Temporal lobe (tissue), 4 donors: ENCODE measurements at places on chromosomes 3 and 15. TPM values are rescaled to one million over a fixed set of nuclear protein-coding genes. Genes with fewer than 3 reads are reported as not detected.

Gene ARHGEF26
- total RNA-seq = 7.9 TPM

Gene GOLGA8F
- not detected for total RNA-seq

Gene SERINC4
- total RNA-seq = under 0.01 TPM

Gene CILP
- total RNA-seq = 0.25 TPM

Gene DAZL
- not detected for total RNA-seq

Gene FOXB1
- total RNA-seq = not detected

Gene PRTG
- total RNA-seq = 4.9 TPM

Gene TRIM42
- total RNA-seq = not detected

Gene WNT5A
- total RNA-seq = 8.1 TPM

Gene TMEM207
- not detected for total RNA-seq

Gene GOLGA8K
- total RNA-seq = 0.25 TPM

Gene PROK2
- total RNA-seq = 0.98 TPM

Gene GOLGA6A
- not detected for total RNA-seq

Gene LSMEM2
- not detected for total RNA-seq
